ENCODE measurements at places on chromosomes 7 and 10.

DNA sequence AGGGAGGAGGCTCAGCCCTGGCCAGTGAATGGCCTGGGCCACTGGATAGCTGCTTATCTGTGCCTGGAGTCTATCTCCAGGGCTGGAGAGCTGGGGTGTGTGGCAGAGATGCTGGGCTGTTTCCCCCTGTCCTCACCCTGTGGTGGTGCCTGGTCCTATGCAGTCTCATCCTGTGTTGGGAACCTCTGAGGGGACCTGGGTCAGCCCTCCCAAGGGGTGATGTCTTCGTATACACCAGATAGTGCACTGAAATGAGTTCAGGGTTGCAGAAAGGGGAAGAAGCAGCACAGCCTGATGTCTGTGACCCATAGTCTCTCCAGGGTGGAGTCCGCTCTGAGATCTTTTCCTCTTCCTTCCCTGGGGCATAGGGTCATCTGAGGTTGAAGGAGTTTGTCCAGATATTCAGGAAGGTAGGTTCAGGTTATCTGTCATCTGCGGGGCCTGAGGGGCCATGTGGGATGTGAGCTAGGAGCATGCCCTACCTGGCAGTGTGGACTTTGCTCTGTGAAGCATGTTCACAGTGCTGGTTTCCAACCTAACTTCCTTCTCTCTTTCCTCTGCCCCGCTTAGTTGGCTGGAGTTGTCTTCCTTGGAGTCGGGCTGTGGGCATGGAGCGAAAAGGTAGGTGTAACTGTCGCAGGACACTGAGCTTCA lies 33.4 kb upstream of the SH2D4B start:
- DNase-seq = no peak

DNA sequence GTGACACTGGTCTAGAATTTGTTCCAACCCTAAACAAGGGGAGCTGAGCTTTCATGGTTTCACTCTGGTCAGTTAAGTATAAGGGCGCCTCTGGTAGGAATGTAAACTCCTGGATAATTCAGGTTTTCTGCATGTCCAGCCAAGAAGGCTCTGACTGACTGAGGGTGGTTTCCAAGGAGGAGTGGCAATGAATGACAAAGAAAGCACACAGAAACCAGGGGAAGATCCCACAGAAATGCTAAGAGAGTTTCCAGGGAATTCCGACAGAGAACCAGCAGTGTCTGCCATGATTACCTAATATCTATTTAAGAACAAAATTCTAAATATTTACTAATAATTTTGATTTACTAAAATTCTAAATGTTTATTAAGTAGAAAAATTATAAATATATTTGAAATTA lies 27.3 kb upstream of the NRG3 start:
- no peak for DNase-seq

GRCh38 chr10:8594176-8594575 lies 539.7 kb downstream of the GATA3 start:
- DNase-seq = no peak

DNA sequence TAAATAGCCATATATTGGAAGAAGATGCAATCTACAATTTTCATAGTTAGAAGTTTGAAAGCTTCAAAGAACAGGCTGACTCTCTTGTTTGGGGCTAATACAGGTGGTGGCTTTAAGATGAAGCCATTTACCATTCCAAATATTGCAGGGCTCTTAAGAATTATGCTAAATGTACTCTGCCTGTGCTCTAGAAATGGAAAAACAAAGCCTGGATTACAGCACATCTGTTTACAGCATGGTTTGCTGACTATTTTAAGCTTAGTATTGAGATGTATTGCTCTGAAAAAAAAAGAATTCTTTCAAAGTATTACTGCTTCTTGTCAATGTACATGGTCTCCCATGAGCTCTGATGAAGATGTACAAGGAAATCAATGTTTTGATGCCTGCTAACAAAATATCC lies 34.2 kb downstream of the AGMO start:
- DNase-seq = no peak

- no peak for DNase-seq
Observed at GRCh38 chr7:128826916-128827247, 3.3 kb upstream of the FLNC start.
